ENCODE measurements at places on chromosomes 5 and 9.
A peak's percentile ranks its signal among the peaks of the same experiment; 100 is the strongest.

DNA sequence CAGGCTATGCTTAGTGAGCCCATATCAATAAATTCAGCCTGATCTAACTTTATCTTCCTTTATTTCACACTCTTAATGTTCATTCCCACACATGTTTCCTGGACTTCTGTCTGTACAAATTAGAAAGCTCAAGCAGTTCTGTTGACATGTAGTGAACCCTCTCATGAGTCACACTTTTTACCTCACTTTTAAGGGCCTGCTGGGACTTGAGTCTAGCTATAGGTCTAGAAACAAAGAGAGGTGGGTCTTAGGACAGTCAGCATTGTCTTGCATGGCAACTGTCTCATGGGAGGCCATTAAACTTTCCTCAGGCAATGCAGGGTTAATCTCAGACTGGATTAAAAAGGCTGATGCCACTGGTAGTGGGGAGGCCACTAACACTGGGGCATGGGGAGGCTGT is 8.6 kb upstream of the CCNH start:
- no peak for DNase-seq

DNA sequence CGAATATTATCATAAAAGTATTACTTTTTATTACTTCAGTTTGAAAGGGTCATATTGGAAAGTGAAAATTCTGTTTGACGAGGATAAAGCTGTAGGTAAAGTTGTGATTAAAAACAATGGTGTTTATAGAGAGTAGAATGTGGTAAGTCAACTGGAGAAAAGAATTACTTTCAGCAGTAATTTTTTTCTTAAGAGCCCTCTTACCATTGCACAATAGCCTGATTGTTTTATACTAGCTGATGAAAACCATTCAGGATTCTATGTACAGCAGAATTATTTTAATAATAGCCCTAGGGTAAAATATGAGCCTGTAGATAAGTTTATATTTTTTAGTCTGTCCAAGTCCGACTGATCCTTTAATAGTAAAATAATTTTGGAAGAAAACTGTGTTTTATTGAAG is 16.6 kb downstream of the CDC42SE2 start:
- DNase-seq = no peak

GRCh38 chr5:60482301-60482700 is 217.7 kb downstream of the DEPDC1B start:
- DNase-seq = no peak

DNA sequence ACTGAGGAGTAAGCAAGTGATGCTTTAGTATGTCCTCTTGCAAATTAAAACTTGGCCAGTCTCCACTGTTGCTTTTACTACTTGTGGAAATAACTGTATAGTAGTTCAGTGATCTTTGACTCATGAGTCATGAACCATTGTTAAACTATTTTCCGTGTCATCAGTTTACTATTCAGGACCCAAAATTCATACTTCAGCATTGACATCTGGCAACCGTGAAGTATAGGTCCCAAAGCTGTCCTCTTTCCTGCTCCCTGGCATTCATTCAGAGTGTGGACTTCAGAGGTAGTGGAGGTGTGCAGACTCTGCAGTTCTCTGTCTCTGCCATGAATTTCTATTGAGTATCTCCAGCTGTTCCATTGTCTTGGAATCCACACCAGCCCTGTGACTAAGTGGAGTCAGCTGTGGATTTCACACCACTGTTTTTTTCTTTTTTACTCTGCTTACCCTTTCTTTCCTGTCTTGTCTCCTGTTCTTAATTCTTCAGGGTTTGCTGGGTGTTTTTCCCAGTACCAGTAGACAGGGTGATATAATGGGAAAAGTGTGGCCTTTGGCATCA is 7.5 kb downstream of the TDRD7 start:
- no peak for DNase-seq

DNA sequence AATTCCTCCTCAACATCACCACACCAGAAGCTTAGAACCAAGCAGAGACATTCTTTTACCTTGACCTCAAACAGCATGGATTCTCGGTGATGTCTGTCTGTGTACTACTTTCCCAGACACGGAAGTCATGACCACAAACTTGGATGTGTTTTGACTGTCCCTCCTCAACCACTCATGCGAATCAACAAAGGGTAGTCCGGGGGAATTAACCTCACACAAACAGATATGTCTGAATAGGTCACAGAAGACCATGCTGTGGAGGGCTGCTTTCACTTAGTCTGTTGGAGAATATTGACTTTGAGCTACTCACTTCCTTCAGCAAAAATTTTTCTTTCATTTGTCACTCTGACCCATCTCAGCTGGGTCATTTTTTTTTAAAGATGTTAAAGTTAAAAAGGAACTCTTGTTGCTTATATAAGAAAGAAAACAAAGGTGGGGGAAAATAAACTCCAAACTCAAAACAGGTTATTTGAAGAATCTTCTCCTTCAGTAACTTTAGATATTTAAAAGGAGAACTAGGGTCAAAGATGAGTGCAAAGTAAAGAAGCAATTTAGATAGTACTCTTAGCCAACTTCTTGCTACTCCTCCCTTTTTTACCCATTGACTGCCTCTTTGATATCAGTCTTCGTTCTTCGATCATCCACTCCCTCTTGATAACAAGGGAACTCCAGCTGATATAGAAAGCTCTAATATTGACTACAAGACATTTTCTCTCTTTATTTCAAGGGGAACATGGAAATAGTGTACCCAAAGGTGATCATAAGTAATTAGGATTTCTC is 343.4 kb upstream of the CDH6 start:
- no peak for DNase-seq

- no peak for DNase-seq
Measured at GRCh38 chr9:130008538-130008937, 34.5 kb downstream of the FNBP1 start.

DNA sequence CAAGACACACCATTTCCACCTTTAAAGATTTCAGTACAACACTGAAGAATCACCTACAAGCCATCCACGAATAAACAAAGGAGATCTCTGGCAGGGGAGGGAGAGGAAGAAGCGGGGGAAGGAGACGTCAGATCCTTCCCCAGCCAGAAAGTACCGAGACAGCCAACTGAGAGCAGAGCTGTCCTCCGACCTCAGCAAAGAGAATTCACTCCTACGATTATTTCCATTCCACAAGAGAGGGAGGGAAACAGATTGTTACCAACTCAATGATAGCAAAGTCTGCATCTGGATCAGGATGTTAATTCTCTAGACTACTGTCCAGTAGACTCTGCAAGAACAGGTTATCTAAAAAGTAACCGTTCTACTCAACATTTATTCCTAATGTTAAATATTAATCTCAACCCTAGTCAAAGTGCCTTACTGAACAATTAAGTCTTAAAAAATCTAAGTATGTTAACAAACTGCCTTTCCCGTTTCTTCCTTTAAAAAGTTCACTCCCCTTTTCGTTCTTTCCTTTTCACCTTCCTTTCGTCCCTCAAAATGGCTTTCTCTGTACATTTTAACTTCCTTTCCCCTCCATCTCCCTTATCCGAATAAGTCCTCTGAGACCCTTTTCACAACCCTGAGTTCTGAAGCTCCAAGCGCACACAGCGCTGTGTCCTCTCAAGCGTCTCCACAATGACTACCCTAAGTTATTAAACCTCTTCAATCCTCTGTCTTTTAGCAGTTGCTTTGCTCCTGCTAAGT is 1.4 kb downstream of the CHD1 start:
- DNase-seq = no peak

- DNase-seq = peak; percentile 56
Measured at GRCh38 chr5:146291421-146292074, 47.1 kb upstream of the POU4F3 start.

GRCh38 chr5:174409971-174410370 is 314.4 kb upstream of the MSX2 start:
- no peak for DNase-seq

DNA sequence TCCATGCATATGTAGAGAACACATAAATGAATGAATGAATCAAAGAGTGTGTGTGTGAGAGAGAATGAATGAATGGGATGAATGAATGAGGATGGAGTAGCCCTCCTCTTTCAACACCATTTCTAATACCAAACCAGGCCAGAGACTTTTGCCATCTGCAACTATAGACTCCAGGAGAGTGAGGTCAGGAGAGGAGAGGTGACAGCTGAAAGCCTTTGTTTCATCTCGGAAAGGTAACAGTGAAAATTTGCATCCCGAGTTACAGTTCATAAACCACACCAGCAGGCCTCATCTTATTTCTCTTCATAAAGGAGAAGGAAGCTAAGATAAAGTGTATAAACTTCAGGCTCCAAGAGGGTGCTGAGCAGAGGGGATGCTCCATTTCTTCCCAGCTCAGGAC is 255.3 kb upstream of the KLF4 start:
- no peak for DNase-seq

DNA sequence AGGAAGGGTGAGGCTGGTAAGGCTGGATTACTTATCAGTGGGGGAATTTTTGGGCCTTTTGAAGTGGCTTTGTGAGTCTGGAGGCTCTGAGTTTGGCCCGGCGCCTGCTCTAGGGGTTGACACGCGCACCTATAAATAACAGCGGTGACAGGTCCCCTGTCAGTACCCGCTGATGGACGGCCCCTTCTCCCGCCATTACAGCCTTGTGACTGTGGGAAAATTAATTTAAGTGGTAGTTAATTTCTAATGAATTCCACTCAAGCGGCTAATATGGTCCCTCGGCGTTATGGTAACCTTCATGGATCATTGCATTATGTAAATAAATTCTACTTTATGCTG is 16.5 kb downstream of the MRPL36 start:
- DNase-seq = no peak

- no peak for DNase-seq
Measured at GRCh38 chr5:3456121-3456681, 139.4 kb upstream of the IRX1 start.

DNA sequence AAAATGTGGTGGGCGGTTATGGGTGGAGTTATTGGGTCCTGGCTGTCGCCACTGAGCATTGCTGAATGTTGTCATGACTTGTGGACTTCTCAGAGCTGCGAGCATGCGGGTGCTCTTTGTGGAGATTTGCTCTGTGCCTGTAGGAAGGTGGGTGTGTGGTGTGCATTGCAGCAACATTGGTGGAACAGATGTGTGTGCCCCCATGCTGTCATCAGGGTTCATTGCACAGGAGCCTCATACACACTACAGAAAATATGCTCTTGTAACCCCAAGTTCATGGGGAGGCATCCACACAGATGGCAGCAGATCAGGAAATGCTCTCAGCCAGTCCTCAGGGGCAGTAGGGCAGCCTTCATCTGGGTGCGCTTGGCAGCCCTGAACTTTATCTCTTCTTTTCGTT is 55.9 kb upstream of the PHF2 start:
- no peak for DNase-seq

- DNase-seq = no peak
Measured at GRCh38 chr5:54656261-54656728, 138.7 kb downstream of the SNX18 start.

- no peak for DNase-seq
Measured at GRCh38 chr5:137409736-137410135, 89.4 kb downstream of the SPOCK1 start.

DNA sequence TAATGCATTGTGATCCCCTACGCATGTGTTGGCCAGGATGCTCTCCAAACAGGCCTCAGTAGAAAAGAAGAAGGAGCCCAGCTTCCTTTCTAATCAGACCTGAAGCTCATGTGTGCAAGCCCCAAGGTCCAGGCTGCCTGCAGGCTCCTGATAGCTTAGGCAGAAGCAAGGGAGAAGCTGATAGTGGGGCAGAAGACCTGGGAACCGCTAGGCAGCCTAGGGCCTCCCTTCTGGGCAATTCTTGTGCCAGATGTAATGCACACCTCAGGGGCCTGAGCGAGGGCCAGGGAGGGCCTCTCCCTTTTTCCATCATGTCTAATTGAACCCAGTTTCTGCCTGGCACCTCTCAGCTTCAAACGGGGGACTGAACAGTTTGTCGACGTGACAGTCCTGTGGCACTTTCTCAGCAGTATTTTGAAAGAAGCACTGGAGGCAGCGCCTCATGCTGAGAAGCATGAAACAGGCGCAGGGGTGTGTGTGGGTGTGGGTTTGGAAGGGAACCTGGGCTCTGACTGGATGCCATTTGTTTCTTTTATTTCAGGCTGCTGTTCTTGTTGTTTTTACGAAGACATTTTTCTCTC is 212.8 kb downstream of the PIK3R1 start:
- DNase-seq = no peak

- DNase-seq = no peak
Measured at GRCh38 chr9:113602126-113603047, 138.9 kb downstream of the RGS3 start.

DNA sequence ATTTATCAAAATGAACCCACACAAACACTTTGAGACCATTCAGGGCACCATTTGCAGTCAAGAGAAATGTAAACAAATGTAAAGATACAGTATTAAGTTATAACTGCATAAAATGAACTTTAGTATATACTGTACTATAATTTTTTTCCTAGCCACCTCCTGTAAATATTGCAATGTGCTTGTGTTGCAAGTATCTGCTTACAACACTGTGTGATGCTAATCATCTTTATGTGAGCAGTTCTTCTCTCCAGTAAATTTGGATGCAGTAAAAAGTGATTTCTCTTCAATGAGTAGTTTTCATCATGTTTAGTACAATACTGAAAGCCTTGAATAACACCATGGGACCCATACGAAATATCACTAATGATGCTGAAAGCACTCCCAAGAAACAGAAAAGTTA is 9.4 kb downstream of the G3BP1 start:
- DNase-seq = no peak

GRCh38 chr9:76267284-76267652 is 127.0 kb downstream of the RFK start:
- DNase-seq = no peak

- no peak for DNase-seq
Measured at GRCh38 chr5:143402017-143402552, 1.4 kb downstream of the NR3C1 start.

GRCh38 chr9:133959171-133959570 is 33.0 kb downstream of the VAV2 start:
- DNase-seq = no peak

- DNase-seq = peak; percentile 28
Measured at GRCh38 chr5:171420431-171421241, 1.2 kb downstream of the FGF18 start.
